ENCODE measurements at places on chromosomes 16 and 17. TPM values are rescaled to one million over a fixed set of nuclear protein-coding genes. Genes with fewer than 3 reads are reported as not detected.

- DNase-seq: no peak
Observed at GRCh38 chr17:80793851-80794267, 197.8 kb upstream of the CHMP6 start.

The TBC1D3L gene
- 13.7 TPM for total RNA-seq

- no peak for DNase-seq
Observed at GRCh38 chr17:70989280-70989679, 819.9 kb downstream of the KCNJ2 start.

DNA sequence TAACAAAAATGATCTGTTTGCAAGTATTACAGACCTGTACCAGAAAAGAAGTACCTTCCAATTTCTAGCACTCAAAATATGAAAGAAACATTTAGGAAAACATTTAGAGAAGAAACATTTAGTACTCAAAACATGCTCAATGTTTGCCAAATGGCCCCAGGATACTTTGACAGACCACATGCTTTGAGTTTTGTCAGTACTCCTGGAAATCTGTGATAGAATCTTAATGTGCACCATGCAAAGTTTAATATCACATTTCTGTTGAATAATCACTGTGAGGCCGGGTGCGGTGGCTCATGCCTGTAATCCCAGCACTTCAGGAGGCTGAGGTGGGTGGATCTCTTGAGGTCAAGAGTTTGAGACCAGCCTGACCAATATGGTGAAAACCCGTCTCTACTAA, 8.5 kb upstream of the ZC3H7A start:
- no peak for DNase-seq

GRCh38 chr17:61575352-61575975, 15.6 kb downstream of the NACA2 start:
- DNase-seq: no peak

DNA sequence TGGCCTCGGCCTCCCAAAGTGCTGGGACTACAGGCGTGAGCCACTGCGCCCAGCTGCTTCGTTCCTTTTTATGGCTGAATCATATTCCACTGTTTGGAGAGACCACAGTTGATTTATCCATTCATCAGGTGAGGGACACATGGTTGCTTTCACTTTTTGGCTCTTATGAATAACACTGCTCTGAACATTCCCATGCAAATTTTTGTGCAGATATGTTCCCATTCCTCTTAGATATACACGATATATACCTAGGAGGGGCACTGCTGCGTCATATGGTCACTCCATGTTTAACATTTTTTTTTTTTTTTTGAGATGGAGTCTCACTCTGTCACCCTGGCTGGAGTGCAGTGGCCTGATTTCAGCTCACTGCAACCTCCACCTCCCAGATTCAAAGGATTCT, 13.9 kb upstream of the GLIS2 start:
- no peak for DNase-seq

The FBXW10B gene
- total RNA-seq: 0.95 TPM

The ASIC2 gene
- total RNA-seq: 2.0 TPM

Measured in left colon (tissue), 2 donors.